ENCODE measurements at places on chromosomes 7 and 10.
A peak's percentile ranks its signal among the peaks of the same experiment; 100 is the strongest.

DNA sequence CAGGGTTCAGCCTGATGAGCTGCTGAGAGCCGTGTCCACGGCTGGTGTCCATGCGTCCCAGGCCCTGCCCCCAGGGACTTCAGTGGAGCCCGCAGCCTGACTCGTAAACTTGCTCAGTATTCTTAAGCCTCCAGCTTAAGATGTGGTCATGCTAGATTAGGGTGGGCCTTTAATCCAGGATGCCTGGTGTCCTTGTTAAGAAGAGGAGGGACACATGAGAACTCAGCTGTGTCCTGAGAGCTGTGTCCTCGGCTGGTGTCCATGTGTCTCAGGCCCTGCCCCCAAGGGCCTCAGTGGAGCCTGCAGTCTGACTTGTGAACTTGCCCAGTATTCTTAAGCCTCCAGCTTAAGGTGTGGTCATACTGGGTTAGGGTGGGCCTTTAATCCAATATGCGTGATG is 23.0 kb downstream of the DOCK1 start:
- DNase-seq = no peak

- no peak for DNase-seq
Observed at GRCh38 chr7:43531700-43532099, 51.2 kb upstream of the STK17A start.

DNA sequence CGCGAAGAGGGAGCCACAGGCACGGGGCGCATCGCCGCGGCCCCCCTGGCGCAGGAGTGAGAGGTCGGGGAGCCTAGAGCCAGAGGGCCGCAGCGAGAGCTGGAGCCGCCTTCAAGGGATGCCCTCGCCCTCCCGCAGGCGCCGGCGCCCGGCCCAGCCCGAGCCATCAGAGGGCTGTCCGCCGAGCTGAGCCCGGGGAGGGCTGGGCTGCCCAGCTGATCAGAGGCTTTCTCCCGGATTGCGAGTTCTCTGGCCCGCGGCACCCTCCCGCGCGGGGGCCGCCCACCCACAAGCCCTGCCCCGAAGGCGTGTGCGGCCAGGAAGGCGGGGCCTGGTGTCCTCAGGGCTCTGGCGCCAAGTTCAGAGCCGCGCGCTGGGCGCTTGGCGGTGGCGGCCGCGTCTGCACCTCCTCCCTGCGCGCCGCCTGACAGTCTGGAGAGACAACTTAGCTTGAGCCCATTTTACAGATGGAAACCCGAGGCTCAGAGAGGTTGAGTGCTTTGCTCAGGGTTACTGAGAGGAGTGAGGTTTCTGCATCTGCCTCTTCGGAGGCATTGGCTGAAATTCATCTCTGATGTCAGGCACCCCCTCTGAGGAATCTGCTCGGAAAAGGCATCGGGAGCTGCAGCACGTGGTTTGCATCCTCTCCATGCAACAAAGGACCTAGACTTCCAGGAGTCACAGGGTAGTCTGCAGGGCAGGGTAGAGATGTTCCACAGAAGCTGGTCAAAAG is 3.8 kb upstream of the ANTXRL start:
- peak; percentile 37 for DNase-seq

- DNase-seq = no peak
Observed at GRCh38 chr7:34236057-34236456, 330.7 kb downstream of the BMPER start.
